Transverse colon (tissue), 4 donors: ENCODE measurements at places on chromosomes 1 and 21. TPM values are rescaled to one million over a fixed set of nuclear protein-coding genes. Genes with fewer than 3 reads are reported as not detected.

The TRIM46 gene
- 0.48 TPM for total RNA-seq

DNA sequence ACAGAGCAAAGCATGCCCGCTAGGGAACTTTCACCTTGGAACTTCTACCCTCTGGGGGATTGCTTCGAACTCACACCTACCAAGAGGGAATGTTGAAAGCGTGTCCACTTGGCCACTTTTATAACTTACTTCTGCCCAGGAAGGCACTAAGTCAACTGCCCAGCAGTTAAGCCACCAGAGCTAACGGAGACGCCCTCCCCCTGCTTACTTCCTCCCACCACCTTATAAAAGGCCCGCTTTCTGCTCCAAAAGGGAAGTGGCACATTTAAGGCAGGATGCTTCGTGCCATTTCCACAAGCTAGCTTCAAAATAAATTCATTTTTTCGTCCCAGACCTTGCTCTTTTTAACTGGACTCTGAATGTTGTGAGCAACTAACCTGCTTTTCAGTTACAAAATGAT is 3.2 kb upstream of the AK2 start:
- DNase-seq = no peak

DNA sequence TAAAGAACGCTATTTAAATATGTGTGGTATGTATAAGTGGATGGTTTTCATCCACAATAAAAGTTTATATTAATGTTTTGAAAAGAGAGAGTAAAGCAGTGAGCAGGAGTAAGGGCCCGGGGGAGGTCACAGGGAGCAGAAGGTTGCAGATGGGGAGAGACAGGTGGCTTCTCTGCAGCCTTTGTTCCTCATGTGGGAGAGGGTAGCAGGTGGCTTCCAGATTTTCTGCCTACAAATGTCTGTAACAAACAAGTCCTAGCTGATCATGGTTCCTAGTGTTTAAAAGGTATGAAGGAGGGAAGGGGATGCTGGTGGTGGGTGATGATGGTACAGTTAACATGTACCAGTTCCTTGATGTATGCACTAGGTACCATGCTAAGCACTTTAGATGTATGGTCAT is 18.8 kb downstream of the QSOX1 start:
- no peak for DNase-seq

DNA sequence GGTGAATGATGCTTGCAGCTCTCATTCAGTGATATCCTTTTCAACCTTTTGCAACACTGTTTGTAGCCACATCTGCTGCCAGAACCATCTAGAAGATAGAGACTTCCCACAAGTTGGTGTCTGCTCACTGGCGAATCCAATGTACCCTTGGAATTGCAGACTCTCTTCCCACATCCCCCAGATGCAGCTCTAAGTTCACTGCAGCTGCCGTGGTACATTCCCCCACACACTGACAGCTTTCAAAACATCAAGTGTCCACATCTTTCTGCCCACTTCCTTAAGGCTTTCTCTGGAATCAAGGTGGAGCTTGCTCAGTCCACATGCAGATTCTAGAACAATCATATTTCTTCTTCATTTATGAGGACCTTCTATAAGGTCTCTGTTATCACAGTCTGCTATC is 99.2 kb downstream of the PLPPR4 start:
- DNase-seq = no peak

GRCh38 chr1:36162680-36163239 is 6.8 kb downstream of the MAP7D1 start:
- no peak for DNase-seq

The RXRG gene
- total RNA-seq = not detected

The ANKRD65 gene
- total RNA-seq = 0.80 TPM

The RGS13 gene
- total RNA-seq = not detected

DNA sequence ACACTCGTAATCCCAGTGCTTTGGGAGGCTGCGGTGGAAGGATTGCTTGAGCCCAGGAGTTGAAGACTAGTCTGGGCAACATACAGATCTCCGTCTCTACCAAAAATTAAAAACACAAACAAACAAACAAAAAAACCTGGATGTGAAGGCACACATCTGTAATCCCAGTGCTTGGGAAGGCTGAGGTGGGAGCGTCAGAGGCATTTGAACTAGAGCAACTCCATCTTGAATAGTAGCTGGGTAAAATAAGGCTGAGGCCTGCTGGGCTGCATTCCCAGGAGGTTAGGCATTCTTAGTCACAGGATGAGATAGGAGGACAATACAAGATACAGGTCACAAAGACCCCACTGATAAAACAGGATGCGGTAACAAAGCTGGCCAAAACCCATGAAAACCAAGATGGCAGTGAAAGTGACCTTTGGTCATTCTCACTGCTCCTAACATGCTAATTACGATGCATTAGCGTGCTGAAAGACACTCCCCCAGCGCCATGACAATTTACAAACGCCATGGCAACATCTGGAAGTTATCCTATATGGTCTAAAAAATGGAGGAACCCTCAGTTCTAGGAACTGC is 33.2 kb upstream of the RD3 start:
- no peak for DNase-seq

The OR10T2 gene
- total RNA-seq = not detected

GRCh38 chr21:46388896-46389295 is 64.9 kb downstream of the PCNT start:
- no peak for DNase-seq

- DNase-seq = no peak
Observed at GRCh38 chr1:81929106-81929505, 128.4 kb downstream of the ADGRL2 start.

DNA sequence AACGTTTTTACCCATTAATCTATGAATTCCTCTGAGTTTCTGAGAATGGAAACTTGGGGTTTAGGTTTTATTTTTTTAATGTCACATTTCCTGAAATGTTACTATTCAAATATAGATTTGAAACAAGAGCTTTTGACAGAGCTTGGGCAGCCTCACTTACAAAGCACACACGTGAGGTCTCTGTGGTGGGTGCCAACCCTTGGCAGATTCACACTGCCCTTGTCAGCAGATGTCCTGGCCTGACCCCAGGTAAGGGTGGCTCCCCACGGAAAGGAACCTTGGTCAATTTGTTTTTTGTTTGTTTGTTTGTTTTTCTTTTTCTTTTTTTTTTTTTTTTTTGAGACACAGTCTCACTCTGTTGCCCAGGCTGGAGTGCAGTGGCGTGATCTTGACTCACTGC is 53.5 kb downstream of the FAAP20 start:
- no peak for DNase-seq

The SRGAP2C gene
- total RNA-seq = 4.1 TPM

DNA sequence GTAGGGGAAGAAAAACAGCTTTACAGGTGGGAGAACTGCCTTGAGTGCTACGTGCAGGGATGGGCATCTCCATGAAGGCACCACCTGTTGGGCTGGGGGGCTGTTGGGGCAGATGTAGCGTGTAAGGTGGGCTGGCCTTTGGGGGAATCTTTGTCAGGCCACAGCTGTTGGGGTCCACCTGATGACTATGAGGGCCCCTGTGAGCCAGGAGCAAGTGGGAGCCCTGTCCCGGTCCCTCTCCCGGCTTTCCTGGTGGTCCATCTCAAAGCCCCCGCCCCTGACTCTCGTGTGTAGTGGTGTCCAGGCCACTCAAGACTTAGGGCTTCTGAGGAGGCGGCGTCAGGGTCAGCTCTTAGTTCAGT is 13.5 kb downstream of the SLC37A1 start:
- DNase-seq = no peak

The KCNE2 gene
- total RNA-seq = not detected

DNA sequence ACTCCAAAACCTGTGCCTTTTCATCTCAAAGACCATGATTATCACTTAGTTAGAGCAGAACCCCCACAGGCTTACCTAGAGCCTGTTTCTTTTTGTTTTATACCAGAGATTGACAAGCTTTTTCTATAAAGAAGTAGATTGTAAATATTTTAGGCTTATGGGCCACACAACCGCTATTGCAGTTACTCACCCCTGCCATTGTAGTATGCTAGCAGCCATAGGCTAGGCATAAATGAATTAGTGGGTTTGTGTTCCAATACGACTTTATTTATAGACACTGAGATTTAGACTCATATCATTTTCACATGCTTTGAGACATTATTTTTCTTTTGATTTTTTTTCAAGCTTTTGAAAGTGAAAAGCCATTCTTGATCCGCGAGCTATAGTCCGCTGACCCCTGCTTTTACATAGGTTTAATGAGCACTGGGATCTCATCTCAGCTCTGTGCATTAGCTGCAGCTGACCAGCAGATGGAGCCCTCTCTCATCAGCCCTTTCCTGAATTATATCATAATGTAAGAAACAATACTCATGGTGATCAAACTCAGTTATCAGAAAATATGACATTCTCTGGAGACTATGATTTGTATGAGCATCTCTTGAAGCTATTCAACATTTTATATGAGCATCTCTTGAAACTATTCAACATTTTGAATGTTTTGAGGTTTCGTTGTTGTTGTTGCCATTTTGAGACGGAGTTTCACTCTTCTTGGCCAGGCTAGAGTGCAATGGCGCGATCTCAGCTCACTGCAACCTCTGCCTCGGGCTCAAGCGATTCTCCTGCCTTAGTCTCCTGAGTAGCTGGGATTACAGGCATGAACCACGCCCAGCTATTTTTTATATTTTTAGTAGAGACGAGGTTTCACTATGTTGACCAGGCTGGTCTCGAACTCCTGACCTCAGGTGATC is 111.9 kb upstream of the L1TD1 start:
- DNase-seq = peak; percentile 34

The OR6K3 gene
- total RNA-seq = not detected

The TGFB2 gene
- 0.95 TPM for total RNA-seq

- no peak for DNase-seq
Observed at GRCh38 chr1:1427106-1427819, 6.2 kb upstream of the ANKRD65 start.

- DNase-seq = peak; percentile 52
Observed at GRCh38 chr21:36059823-36060158, 535 bp downstream of the SETD4 start.

DNA sequence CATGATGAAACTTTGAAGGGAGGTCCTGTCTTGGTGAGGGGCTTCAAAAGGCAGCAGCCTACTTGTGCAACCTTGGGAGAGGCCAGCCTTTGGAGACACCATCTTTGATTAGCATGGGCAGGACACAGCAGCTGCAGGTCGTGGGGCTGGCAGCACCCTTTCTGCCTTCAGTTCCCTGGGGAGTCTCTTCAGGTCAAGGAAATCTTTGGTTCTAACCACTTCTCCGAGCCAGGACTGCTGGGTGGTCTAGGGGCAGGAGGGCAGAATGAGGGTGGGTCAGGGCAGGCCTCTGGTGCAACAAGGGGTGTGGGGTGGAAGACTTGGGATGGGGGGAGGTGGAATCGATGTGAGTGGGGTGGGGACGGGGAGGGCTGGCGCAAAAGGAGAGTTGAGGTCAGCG is 269.7 kb downstream of the FOXD2 start:
- DNase-seq = no peak

DNA sequence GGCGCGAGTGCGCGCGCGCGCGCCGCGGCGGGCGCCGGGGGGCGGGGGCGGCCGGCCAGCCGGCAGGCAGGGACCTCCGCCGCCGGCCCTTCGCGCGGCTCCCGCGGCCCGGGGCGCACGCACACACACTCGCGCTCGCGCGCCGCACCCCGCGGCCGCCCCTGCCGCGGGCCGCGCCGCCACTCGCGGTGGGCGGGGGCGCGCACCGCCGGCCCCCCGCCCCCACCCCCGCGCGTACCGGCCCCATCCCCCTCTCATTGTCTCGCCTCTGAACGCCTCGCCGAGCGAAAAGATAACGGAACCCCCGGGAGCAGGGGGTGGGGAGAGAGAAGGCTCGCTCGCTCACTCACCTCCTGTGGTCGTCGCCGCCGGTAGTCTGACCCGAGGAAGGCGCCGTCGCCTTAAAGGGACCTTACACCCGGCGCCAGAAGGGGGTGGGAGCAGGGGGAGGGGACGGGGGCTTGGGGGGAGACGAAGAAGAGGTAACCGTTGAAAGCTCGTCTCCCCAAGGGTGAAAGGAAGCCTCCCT is 428 bp downstream of the POGZ start:
- DNase-seq = peak; percentile 71

DNA sequence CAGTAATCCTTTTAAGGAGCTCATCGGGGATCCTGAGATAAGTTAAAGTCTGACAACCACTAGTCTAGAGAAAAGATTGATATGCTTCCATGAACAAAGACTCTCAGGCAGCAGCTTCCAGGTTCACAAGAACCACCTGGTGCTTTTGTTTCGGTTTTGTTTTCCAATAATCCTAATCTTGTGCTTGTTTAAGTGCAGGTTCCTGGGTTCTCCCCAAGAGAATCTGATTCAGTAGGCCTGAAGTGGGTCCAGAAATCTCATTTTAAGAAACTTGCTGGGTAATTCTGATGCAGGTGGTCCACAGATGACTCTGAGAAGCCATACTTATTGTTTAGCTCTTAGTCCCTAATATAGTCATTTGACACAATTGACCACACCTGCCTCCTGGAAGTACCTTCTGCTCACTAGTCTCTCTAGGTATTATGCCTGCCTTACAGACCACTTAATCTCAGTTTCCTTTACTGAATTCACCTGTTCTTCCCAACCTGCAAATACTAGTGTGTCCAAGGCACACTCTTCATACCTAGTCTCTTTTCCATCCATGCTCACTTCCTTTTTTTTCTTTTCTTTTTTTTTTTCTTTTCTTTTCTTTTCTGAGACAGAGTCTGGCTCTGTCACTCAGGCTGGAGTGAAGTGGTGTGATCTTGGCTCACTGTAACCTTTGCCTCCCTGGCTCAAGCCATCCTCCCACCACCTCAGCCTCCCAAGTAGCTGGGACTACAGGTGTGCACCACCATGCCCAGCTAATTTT is 20.5 kb upstream of the FRRS1 start:
- no peak for DNase-seq

GRCh38 chr1:175225805-175226129 is 33.2 kb upstream of the KIAA0040 start:
- no peak for DNase-seq

DNA sequence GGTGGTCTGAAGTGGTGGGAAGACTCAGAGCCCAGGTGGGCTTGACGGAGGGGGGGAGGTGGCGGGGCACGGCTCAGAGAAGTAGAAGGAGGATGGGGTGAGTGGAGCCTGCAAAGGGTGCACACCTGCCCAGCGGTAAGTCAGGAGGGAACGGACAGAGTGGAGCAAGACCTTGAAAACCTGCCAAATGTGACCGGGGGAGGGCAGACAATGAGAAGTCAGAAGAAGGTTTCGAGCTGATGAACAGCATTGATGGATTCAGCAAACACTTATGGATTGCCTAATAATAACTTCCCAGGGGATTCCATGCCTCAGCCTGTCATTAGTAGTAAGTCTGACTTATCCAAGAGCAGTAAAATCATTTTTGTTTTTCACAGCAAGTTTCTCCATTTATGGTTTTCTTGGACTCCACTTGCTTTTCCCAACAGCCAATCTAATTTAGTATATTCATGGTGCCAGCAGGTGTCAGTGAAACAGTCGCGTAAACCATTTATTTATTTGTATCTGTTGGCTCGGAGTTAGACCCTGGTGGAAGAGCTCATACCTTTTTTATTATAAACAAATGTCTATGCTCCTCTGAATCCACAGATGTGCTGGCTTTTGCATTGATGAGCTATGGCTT is 279.1 kb downstream of the PCP4 start:
- DNase-seq = no peak

- no peak for DNase-seq
Observed at GRCh38 chr1:21624571-21625389, 44.4 kb downstream of the RAP1GAP start.

The RYR2 gene
- 1.2 TPM for total RNA-seq

The TXNDC12 gene
- total RNA-seq = 37.3 TPM

GRCh38 chr1:32651461-32652073 is 559 bp downstream of the RBBP4 start:
- no peak for DNase-seq

The FYB2 gene
- total RNA-seq = 2.4 TPM

The TINAGL1 gene
- total RNA-seq = 284 TPM

- DNase-seq = no peak
Observed at GRCh38 chr1:29541631-29542030, 305.3 kb downstream of the PTPRU start.

- DNase-seq = no peak
Observed at GRCh38 chr21:45030682-45031570, 43.5 kb upstream of the ADARB1 start.

The LAX1 gene
- total RNA-seq = not detected
